ENCODE measurements at places on chromosomes 3 and 15. TPM values are rescaled to one million over a fixed set of nuclear protein-coding genes. Genes with fewer than 3 reads are reported as not detected.
A peak's percentile ranks its signal among the peaks of the same experiment; 100 is the strongest.

GRCh38 chr3:83039422-83039821, 1278.0 kb upstream of the GBE1 start:
- no peak for DNase-seq
- H3K36me3 ChIP-seq: no peaks in the 10 kb centered on the region
- no peaks in the 10 kb centered on the region for H3K4me1 ChIP-seq

- peak; percentile 93 for DNase-seq
- peaks cover 4% of the 10 kb centered on the region for H3K4me1 ChIP-seq
- peak overlapping the region; percentile 98 for H3K27ac ChIP-seq
- H3K27me3 ChIP-seq: no peaks in the 10 kb centered on the region
- H3K4me3 ChIP-seq: peak overlapping the region; percentile 100
Measured at GRCh38 chr3:112560721-112561483, 860 bp downstream of the ATG3 start.

- DNase-seq: no peak
- H3K36me3 ChIP-seq: no peaks in the 10 kb centered on the region
- H3K4me1 ChIP-seq: peaks cover 2% of the 10 kb centered on the region
- no peaks in the 10 kb centered on the region for H3K27me3 ChIP-seq
- H3K4me3 ChIP-seq: no peak overlapping the region
Measured at GRCh38 chr3:155647206-155647605, 97.7 kb downstream of the PLCH1 start.

DNA sequence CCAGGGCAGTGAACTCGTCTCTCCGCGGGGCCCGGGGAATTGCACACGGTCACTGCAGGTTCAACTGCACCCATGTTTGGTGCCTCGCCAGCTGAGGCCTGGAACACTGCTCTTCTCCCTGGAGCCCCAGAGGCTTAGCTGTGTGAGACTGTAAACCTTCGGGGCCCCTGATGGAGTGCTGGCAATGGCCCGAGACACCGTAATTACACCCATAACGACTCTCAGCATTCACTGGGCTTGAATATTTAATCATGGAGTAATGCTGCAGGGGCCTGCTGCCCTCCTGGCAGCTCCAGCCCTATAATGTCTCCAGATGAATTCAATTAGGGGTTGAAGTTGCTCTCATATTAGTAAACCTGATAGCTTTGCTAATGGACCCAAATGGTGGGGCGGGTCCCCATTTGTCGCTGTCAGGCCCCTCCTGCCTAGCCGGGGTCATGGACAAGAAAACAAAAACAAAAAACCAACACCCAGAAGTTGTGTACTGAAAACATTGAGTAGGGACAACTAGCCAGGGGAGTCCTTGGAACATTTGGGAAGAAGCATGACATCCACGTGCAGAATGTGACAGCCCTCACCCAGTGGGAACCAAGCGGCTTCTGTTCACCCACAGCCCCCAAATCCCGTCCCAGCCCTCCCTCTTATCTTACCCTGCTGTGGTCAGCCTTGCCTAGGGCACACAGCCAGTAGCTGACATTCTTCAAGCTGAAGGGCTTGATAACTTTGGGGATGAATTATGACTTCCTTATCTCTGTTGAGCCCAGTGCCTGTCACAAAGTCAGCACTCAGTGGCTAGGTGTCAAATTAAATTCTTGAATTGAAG, 74.3 kb upstream of the SCN5A start:
- peak; percentile 11 for DNase-seq
- no peak overlapping the region for H3K27ac ChIP-seq
- no peaks in the 10 kb centered on the region for H3K4me1 ChIP-seq
- no peak overlapping the region for H3K4me3 ChIP-seq
- H3K27me3 ChIP-seq: no peaks in the 10 kb centered on the region

GRCh38 chr3:18222686-18223085, 202.5 kb downstream of the SATB1 start:
- H3K4me1 ChIP-seq: no peaks in the 10 kb centered on the region
- H3K27ac ChIP-seq: no peak overlapping the region
- no peak overlapping the region for H3K4me3 ChIP-seq
- no peaks in the 10 kb centered on the region for H3K36me3 ChIP-seq

Gene SAMMSON
- 0.98 TPM for total RNA-seq

Gene LRTM1
- not detected for total RNA-seq

Measured in kidney (tissue), 22 donors.